Pons (tissue), 1 donor: ENCODE measurements at places on chromosomes 11 and 22.

GRCh38 chr22:21982338-21982965 is at the start of gene TOP3B:
TOP3B (minus strand) TSS chr22:21982787; CDS start chr22:21975709, 7,078 bp downstream.
- peak; percentile 52 for DNase-seq

DNA sequence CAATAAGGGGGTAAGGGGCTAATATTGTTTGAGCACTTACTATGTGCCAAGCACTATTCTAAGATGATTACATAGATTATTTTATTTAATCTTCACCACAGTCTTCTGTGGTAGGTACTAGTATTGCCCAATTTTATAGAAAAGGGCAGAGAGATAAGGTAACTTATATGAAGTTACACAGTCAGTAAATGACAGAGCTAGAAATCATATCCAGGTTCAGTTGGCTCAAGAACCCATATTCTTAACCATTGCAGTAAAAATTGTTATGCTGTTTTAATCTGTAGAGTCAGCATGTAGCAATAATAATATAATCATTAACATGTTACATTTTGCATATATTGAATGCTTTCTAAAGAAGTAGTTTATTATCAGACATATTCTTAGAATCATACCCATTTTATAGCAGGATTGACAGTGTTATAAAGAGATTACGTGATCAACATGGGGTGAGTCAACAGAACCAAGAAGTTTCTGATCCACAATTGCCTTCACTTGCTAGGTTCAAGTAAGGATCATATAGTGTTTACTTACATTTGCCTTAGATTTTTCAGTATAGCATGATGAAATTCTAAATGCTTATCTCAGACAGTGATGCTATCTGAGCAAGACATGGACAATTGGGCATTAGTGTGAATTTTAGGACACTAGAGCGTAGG is 46.4 kb downstream of the CSTPP1 start:
- no peak for DNase-seq

DNA sequence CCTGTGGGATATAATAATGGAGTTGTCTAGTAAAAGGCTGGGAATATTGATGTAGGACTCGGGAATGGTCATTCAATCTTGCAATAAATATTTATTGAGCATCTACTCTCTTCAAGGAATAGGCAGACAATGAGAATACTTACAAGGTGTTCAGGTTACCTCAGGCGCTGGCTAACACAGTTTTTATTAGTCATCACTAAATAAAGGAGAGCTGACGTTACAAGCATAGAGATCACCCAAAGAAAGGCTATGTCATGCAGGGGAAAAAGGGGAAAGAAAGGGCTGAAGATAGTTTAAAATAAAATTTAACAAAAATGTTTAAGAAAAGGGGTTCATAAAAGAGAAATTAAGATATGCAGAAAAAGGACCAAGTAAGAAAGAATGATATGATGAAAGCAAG is 15.8 kb upstream of the CTSC start:
- no peak for DNase-seq

DNA sequence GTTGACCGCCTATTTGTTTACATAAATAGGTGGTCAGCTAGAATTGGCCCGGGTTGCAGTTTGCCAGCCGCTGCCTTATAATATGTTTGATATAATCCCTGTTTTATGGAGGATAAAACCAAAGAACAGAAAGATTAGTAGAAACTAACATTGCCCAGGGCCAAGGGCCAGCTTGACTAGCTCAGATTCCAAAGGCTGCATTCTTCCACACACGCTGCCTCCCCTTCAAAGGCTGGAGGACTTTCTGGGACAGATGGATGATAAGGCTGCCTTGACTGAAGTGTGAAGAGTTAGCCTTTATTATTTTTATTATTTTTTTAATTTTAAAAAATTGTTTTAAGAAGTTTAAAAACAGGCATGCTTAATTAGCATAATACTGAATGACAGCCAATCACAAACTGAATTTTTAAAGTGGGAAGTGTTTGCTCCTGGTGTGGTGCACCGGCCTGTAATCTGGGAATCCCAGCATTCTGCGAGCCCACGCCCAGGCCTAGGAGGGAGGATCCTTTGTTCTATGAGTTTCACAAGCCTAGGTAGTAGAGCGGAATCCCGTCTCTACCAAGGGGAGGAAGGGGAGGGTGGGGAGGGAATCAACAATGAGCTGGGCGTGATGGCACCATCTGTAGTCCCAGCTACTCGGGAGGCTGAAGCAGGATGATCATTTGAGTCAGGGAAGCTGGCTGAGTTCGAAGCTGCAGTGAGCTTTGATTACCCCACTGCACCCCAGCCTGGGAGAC is 114.9 kb downstream of the NAV2 start:
- no peak for DNase-seq
